ENCODE measurements at places on chromosomes 2 and 18. TPM values are rescaled to one million over a fixed set of nuclear protein-coding genes. Genes with fewer than 3 reads are reported as not detected.

The CPO gene
- total RNA-seq: not detected

The C18orf63 gene
- total RNA-seq: not detected

The EFR3B gene
- 1.9 TPM for total RNA-seq

The PJVK gene
- total RNA-seq: 3.3 TPM

The NEURL3 gene
- 5.2 TPM for total RNA-seq

The OSGEPL1 gene
- 3.9 TPM for total RNA-seq

The GYPC gene
- 67.8 TPM for total RNA-seq

The RAB27B gene
- 14.9 TPM for total RNA-seq

The CDKL4 gene
- 1.0 TPM for total RNA-seq

The GALNT5 gene
- total RNA-seq: 45.5 TPM

The ALK gene
- 0.07 TPM for total RNA-seq

The FEV gene
- total RNA-seq: 0.63 TPM

The IKZF2 gene
- total RNA-seq: 8.6 TPM

The UGT1A4 gene
- total RNA-seq: 2.4 TPM

The PTGR3 gene
- total RNA-seq: 57.1 TPM

The KCNG2 gene
- total RNA-seq: not detected

The SFT2D3 gene
- 5.1 TPM for total RNA-seq

The ATP6V1C2 gene
- total RNA-seq: 3.8 TPM

The PRKAG3 gene
- not detected for total RNA-seq

The MC5R gene
- not detected for total RNA-seq

The ANKRD30B gene
- 0.34 TPM for total RNA-seq

The IL1F10 gene
- total RNA-seq: not detected

The MOB4 gene
- total RNA-seq: 26.9 TPM

The SLC39A6 gene
- total RNA-seq: 10.3 TPM

The SETBP1 gene
- total RNA-seq: 17.8 TPM

The CCDC74B gene
- 0.12 TPM for total RNA-seq

The SATB2 gene
- 125 TPM for total RNA-seq

The MYOM1 gene
- 5.5 TPM for total RNA-seq

The CXCR2 gene
- total RNA-seq: 1.1 TPM

The RPRM gene
- total RNA-seq: not detected

The SERPINB7 gene
- not detected for total RNA-seq

The RTP5 gene
- total RNA-seq: not detected

The GPR17 gene
- total RNA-seq: not detected

The ADRA2B gene
- 0.73 TPM for total RNA-seq

Data from mucosa of descending colon (tissue), 3 donors.